CD8-positive, alpha-beta memory T cell (primary cell): ENCODE measurements at places on chromosomes 2 and 18. TPM values are rescaled to one million over a fixed set of nuclear protein-coding genes. Genes with fewer than 3 reads are reported as not detected.

The IL1F10 gene
- total RNA-seq: not detected

The DTNA gene
- not detected for total RNA-seq

The SNTG2 gene
- total RNA-seq: 1.7 TPM

The EFHD1 gene
- 0.33 TPM for total RNA-seq

The APCDD1 gene
- total RNA-seq: not detected

The CRYGC gene
- not detected for total RNA-seq

The PTPRN gene
- total RNA-seq: not detected

The PHOSPHO2 gene
- total RNA-seq: 6.3 TPM

DNA sequence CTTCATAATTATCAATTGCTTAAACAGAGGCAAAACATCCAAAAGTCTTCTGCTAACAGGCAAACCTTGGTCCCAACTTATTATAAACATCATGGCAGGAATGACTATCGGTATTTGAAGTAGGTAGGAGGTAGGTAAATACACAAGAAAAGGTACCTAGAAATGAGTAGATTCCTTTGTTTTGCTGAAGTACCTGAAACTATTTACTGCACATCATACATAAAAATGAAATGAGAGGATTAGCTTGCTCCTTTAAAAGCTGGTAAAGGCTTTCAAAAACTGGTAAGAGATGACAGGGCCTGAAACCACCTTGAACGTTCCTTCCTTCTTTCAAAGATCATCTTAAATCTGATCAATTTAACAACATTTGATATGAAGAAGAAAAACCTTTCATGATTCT is 55.2 kb upstream of the MAPRE2 start:
- no peak for DNase-seq
- no peak overlapping the region for H3K27ac ChIP-seq
- no peaks in the 10 kb centered on the region for H3K36me3 ChIP-seq
- H3K27me3 ChIP-seq: no peaks in the 10 kb centered on the region
- H3K4me1 ChIP-seq: no peaks in the 10 kb centered on the region
- H3K4me3 ChIP-seq: no peak overlapping the region

- H3K27ac ChIP-seq: no peak overlapping the region
- no peaks in the 10 kb centered on the region for H3K36me3 ChIP-seq
- H3K4me1 ChIP-seq: no peaks in the 10 kb centered on the region
- no peak overlapping the region for H3K4me3 ChIP-seq
- no peak for DNase-seq
These were observed 16.2 kb upstream of the BBS5 start for GRCh38 chr2:169462896-169463695.

- no peak overlapping the region for H3K27ac ChIP-seq
- no peak for DNase-seq
- H3K27me3 ChIP-seq: no peaks in the 10 kb centered on the region
- H3K36me3 ChIP-seq: no peaks in the 10 kb centered on the region
These were observed 56.5 kb downstream of the TMEM18 start for GRCh38 chr2:620471-621302.

GRCh38 chr2:209663139-209663538 is 108.5 kb upstream of the UNC80 start:
- H3K4me3 ChIP-seq: no peak overlapping the region
- no peaks in the 10 kb centered on the region for H3K27me3 ChIP-seq
- H3K4me1 ChIP-seq: no peaks in the 10 kb centered on the region
- no peak for DNase-seq

DNA sequence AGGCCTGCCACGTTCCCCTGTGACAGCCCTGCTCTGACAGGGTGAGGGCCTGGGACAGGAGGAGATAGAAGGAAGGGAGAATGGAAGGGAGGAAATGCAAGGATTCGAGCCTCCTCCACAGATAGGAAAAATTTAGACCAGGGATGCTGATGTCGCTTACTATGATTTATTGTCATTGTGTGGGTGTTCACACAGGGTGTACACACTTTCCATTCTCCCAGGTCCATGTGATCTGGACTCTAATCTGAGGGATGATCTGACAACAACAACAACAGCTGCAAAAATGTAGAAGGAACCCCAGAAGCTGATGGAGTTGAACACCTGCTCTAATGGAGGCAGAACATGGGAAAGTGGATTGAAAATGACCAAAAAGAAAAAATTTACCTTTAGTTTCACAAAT is 231.7 kb upstream of the TNP1 start:
- no peaks in the 10 kb centered on the region for H3K36me3 ChIP-seq
- no peak overlapping the region for H3K27ac ChIP-seq
- no peak for DNase-seq
- H3K4me1 ChIP-seq: no peaks in the 10 kb centered on the region

DNA sequence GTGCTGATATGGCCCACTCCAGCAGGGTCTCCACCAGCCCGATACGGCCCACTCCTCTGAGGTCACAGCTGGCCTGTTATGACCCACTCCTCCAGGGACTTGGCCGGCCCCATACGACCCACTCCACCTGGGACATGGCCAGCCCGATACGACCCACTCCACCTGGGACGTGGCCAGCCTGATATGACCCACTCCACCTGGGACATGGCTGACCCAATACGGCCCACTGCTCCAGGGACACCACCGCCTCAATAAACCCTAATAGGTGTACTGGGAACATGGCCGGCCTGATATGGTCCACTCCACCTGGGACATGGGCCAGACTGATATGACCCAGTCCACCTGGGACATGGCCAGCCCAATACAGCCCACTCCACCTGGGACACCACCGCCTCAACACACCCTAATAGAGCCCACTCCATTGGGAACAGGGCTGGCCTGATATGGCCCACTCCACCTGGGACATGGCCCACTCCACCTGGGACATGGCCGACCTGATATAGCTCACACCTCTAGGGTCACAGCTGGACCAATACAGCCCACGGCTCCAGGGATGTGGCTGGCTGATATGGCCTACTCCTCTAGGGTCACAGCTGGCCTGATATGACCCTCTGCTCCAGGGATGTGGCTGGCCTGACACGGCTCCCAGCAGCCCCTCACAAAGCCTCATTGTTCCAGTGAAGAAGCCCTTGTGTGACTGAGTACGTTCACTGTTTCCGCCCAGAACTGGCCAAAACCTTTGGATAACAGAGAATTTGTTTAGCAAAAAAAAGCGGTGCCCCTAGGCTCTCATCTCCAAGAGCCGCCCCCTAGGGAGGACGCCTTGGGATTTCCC is 245.6 kb downstream of the HDAC4 start:
- no peak for DNase-seq
- peaks cover 19% of the 10 kb centered on the region for H3K36me3 ChIP-seq
- H3K4me1 ChIP-seq: peaks cover 11% of the 10 kb centered on the region
- H3K27me3 ChIP-seq: no peaks in the 10 kb centered on the region
- H3K4me3 ChIP-seq: no peak overlapping the region

DNA sequence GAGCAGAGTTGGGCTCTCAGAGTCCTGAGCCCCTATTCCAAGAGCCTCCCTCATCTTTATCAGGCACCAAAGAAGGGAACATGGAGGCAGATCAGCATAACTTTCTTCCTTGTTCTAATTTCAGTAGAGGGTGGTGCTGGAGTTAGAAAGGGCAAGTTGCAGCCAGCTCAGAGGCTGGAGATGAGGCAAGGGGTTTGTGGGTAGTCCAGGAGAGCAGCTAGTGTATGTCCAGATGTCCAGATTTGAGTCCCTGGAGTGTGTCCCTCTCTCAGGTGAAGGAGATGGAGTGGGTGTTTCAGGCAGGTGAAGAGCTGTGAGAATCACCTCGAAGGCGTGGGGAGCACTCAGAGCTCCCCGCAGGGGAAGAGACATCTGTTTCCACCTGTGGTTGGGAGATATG is 478 bp upstream of the PRKAG3 start:
- no peaks in the 10 kb centered on the region for H3K36me3 ChIP-seq
- DNase-seq: no peak
- no peak overlapping the region for H3K4me3 ChIP-seq
- H3K4me1 ChIP-seq: no peaks in the 10 kb centered on the region
- H3K27ac ChIP-seq: no peak overlapping the region

DNA sequence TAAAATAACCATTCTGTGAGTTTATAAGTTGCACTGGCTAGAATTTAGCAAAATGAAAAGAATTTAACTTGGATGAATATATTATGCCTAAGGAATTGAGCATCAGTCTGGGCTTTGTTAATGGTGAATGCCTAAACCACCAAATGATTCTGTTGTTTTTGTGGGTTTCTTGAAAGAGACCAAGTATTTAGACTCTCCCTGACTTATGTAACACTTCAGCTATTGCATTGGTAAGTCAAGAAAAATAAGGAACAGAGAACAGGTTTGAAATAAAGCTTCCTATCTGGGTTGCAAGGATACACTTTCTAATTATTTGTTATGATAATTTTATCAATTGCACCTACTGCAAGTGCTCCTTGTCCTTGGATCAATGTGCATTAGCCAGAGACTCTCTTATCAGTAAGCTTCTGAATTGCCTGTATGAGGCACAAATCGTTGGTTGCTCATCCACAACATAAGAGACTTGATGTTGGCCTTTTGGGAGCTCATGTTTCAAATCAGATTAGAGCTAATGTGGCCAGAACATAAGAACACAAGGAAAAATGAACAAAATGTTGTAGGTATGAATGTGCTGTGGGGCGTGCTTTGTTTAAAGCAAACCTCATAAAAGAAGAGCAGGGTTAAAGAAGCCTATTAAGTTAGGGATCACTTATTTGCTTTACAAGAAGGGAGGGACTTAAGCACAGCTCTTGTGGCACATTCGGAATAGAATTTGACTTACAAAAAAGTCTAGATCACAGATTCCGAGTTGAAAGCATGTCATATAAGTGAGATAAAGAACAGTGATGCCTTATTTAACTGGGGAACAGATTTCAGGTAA is 37.2 kb downstream of the PRKCE start:
- no peak for DNase-seq
- H3K27ac ChIP-seq: no peak overlapping the region
- H3K36me3 ChIP-seq: no peaks in the 10 kb centered on the region
- H3K4me3 ChIP-seq: no peak overlapping the region
- no peaks in the 10 kb centered on the region for H3K27me3 ChIP-seq
- no peaks in the 10 kb centered on the region for H3K4me1 ChIP-seq
